Muscle of leg (tissue), 16 donors: ENCODE measurements at places on chromosomes 6 and 20. TPM values are rescaled to one million over a fixed set of nuclear protein-coding genes. Genes with fewer than 3 reads are reported as not detected.

Gene CST1
- total RNA-seq = not detected

Gene MDFI
- 77.4 TPM for total RNA-seq

Gene SCUBE3
- 0.40 TPM for total RNA-seq

Gene BMP6
- total RNA-seq = 1.3 TPM

Gene TMEM200A
- 9.2 TPM for total RNA-seq

Gene B4GALT5
- 18.4 TPM for total RNA-seq

Gene FAM162B
- total RNA-seq = 12.3 TPM

Gene ROS1
- 0.04 TPM for total RNA-seq

Gene C20orf202
- 0.35 TPM for total RNA-seq

Gene SLC52A3
- 0.22 TPM for total RNA-seq

Gene MMP24OS
- total RNA-seq = 8.8 TPM

Gene BNIP5
- total RNA-seq = 0.04 TPM

DNA sequence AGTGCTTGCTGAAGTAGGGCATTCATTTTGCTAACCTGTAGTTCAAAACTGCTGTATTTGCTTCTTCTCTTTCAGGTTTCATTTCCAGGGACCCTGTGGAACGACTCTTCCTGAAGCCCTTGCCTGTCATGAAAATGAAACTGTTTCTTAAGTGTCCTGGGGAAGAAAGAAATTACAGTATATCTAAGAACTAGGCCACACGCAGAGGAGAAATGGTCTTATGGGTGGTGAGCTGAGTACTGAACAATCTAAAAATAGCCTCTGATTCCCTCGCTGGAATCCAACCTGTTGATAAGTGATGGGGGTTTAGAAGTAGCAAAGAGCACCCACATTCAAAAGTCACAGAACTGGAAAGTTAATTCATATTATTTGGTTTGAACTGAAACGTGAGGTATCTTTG lies 3.4 kb upstream of the NOL7 start:
- no peak overlapping the region for H3K4me3 ChIP-seq
- H3K27me3 ChIP-seq = no peaks in the 10 kb centered on the region
- H3K4me1 ChIP-seq = peaks cover 7% of the 10 kb centered on the region
- DNase-seq = no peak
- peaks cover 5% of the 10 kb centered on the region for H3K36me3 ChIP-seq

DNA sequence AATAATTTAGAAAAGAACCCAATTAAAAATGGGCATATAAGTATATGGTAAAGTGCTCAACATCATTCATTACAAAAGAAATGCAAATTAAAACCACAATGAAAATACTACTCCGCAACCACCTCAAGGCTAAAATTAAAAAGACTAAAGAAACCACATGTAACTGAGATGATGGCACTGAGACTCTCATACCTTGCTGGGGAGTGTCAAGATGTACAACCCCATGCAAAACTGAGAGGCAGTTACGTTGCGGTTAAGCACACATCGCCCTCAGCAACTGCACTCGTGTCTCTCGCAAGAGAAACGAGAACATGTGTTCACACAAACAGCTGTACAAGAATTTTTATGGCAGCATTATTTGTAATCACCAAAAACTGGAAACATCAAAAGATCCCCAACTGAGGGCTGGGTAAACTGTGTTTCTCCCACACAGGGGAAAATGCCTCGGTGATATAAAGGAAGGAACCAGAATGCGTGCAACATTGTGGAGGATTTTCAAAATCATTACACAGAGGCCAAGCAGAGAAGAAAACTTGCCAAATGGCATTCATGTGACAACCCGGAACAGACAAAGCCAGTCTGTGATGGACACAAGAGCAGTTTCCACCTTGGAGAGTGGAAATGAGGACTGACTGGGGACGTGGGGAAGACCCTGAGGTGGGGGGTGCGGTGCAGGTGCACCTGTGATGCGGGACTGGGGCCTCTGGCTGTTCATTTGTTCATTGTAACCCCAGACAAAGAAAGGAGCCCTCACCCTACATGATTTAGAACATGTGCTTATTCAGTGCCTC lies 144.9 kb downstream of the WDR27 start:
- H3K27me3 ChIP-seq = no peaks in the 10 kb centered on the region
- no peak for DNase-seq
- H3K4me3 ChIP-seq = no peak overlapping the region
- peaks cover 11% of the 10 kb centered on the region for H3K36me3 ChIP-seq
- H3K4me1 ChIP-seq = peaks cover 8% of the 10 kb centered on the region

- H3K36me3 ChIP-seq = no peaks in the 10 kb centered on the region
- H3K4me1 ChIP-seq = peaks cover 18% of the 10 kb centered on the region
- H3K27me3 ChIP-seq = no peaks in the 10 kb centered on the region
- H3K27ac ChIP-seq = peak overlapping the region; percentile 36
- no peak for DNase-seq
These were observed 50.0 kb upstream of the CLDN20 start for GRCh38 chr6:155213611-155214372.

GRCh38 chr6:72944660-72945059 lies 280.6 kb downstream of the KHDC1L start:
- no peak overlapping the region for H3K27ac ChIP-seq
- DNase-seq = no peak
- H3K36me3 ChIP-seq = no peaks in the 10 kb centered on the region
- H3K4me3 ChIP-seq = no peak overlapping the region

GRCh38 chr6:137092018-137092417 lies 47.3 kb upstream of the IL20RA start:
- H3K36me3 ChIP-seq = no peaks in the 10 kb centered on the region
- no peaks in the 10 kb centered on the region for H3K4me1 ChIP-seq
- peaks cover 3% of the 10 kb centered on the region for H3K27me3 ChIP-seq
- H3K27ac ChIP-seq = no peak overlapping the region
- H3K4me3 ChIP-seq = no peak overlapping the region

DNA sequence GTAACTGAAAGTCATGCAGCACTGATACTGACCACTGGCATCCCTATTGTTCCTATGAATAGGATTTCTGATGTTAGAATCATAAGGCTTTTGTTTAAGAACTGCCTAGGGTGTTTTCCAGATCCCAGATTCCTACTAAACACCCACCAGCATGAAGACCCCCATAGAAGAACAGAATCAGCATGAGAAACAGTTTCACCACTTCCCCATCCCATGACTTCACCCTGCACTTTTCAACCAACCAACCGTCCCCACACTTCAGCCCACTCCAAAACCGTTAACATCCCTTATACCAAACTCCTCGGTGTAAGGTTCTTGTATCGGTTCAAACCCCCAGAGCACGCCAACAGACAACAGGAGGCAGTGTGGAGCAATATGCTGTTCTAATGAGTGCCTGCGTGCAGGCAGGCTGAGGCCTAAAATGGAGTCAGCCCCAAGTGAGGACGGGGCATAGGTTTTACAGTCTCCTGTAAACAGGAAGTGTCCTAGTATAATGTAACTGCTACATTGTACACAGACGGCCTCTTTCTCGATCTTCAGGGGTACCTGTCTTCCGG lies 11.4 kb upstream of the SSTR4 start:
- no peak for DNase-seq
- H3K36me3 ChIP-seq = no peaks in the 10 kb centered on the region
- no peak overlapping the region for H3K27ac ChIP-seq

GRCh38 chr20:15200147-15200565 lies 862.7 kb upstream of the FLRT3 start:
- no peaks in the 10 kb centered on the region for H3K36me3 ChIP-seq
- no peak overlapping the region for H3K27ac ChIP-seq
- H3K4me1 ChIP-seq = no peaks in the 10 kb centered on the region
- H3K27me3 ChIP-seq = no peaks in the 10 kb centered on the region

GRCh38 chr6:166515072-166515810 lies 71.2 kb downstream of the RAMACL start:
- no peak overlapping the region for H3K4me3 ChIP-seq
- H3K4me1 ChIP-seq = no peaks in the 10 kb centered on the region

DNA sequence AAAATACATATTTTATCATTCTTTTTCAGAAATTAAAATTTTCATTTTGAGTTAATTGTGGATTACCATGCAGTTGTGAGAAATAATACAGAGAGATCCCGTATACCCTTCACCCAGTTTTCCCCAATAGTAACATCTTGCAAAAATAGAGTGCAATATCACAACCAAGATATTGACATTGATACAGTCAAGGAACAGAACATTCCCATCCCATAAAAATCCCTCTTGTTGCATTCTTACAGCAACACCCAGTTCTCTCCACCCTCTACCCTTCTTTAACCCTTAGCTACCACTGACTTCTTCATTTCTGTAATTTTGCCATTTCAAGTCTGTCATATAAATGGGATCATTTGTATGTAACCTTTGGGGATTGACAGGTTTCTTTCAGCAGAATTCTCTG lies 6.9 kb upstream of the AKAP12 start:
- H3K27ac ChIP-seq = no peak overlapping the region
- H3K4me3 ChIP-seq = no peak overlapping the region
- H3K4me1 ChIP-seq = no peaks in the 10 kb centered on the region
- no peak for DNase-seq

DNA sequence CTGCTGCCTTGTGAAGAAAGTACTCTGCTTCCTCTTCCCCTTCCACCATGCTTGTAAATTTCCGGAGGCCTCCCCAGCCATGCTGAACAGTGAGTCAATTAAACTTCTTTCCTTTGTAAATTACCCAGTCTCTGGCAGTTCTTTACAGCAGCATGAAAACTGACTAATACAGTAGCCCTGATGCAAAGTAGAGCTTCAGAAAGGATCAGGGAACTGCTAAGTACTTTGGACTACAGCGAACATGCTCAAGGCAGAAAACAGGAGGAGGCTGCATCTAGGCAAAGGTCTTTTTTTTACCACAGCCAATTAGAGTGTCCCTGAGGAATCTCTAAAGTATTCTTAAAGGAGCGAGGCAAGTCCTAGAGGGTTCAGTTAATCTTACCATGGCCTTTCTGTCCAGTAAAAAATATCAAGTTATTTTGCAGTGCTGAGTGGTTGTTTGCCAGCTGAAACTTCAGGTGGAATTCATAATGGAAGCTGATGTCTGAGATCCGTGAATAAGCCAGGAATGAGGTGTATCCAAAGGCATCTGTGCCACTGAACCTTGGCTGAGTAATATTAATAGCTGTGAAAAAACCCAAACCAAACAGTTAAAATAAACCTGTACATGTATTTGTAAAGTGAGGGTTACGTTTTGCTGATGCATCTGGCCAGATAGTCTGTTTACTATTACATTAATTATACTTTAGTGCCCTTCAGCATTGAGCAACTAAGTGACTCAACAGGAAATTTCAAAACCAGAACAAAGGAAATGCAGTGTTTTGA lies 170.4 kb downstream of the PHF3 start:
- H3K4me1 ChIP-seq = no peaks in the 10 kb centered on the region
- peak; percentile 39 for DNase-seq
- H3K36me3 ChIP-seq = no peaks in the 10 kb centered on the region
- H3K27me3 ChIP-seq = no peaks in the 10 kb centered on the region

DNA sequence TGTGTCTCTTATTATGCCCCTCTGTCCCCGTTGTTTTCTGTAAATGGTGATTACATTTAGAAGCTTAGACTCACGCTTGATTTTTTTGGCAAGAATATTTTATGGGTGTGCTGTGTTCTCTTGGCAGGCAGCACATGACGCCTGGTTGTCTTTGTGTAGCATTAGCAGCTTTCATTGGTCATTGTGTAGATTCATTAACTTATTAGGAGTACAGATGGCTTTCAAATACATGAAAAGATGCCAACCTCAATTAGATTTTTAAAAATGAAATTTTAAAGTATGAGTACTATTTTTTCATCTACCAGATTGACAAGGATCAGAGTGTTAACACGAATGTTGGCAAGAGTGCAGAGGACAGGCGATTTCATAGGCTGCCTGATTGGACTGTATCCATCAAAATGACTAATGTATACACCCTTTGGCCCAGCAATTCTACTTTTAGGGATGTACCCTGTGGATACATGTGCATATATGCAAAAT lies 15.2 kb downstream of the COX4I2 start:
- H3K36me3 ChIP-seq = no peaks in the 10 kb centered on the region
- H3K27me3 ChIP-seq = no peaks in the 10 kb centered on the region
- no peak overlapping the region for H3K27ac ChIP-seq
- no peak overlapping the region for H3K4me3 ChIP-seq

- no peaks in the 10 kb centered on the region for H3K36me3 ChIP-seq
- H3K27me3 ChIP-seq = no peaks in the 10 kb centered on the region
- DNase-seq = no peak
- H3K4me1 ChIP-seq = no peaks in the 10 kb centered on the region
- H3K27ac ChIP-seq = no peak overlapping the region
- no peak overlapping the region for H3K4me3 ChIP-seq
These were observed 170.6 kb downstream of the TRMT11 start for GRCh38 chr6:126156973-126157372.

DNA sequence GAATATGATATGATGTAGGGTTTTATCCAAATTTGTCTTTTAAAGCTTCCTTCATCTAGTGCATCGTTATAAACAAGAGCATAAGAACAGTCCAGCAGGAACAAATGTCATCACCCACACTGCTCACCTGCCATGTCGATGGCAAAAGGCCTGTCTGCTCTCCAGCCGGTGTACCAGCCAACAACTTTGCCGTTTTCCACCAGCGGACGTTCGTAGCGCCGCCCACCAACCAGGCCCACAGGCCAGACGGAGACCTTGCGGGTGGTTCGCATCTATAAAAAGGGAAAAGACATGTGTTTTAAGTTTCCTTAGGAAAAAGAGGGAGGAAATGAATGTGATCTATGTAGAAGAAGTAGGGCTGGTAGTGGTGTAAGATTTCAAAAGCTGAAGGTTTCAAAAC lies 62.9 kb downstream of the B3GAT2 start:
- no peaks in the 10 kb centered on the region for H3K4me1 ChIP-seq
- no peak for DNase-seq
- no peak overlapping the region for H3K4me3 ChIP-seq
- H3K27ac ChIP-seq = no peak overlapping the region
- no peaks in the 10 kb centered on the region for H3K36me3 ChIP-seq
- no peaks in the 10 kb centered on the region for H3K27me3 ChIP-seq

DNA sequence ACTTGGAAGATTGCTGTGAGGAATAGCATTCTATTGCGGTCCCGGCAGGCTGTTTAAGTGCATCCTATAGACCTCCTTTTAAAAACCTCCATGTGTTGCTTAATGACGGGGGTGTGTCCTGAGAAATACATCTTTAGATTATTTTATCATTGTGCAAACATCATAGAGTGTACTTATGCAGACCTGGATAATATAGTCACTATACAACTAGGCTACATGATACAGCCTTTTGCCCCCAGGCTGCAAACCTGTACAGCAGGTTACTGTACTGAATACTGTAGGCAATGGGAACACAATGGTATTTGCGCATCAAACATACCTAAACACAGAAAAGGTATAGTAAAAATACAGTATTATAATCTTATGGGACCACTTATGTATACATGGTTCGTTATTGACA lies 175.6 kb downstream of the RNF144B start:
- no peak for DNase-seq
- H3K27ac ChIP-seq = no peak overlapping the region
- no peaks in the 10 kb centered on the region for H3K36me3 ChIP-seq
- H3K4me3 ChIP-seq = no peak overlapping the region

GRCh38 chr20:11204926-11205768 lies 531.3 kb upstream of the JAG1 start:
- H3K27me3 ChIP-seq = no peaks in the 10 kb centered on the region
- peak; percentile 68 for DNase-seq
- no peaks in the 10 kb centered on the region for H3K36me3 ChIP-seq
- peaks cover 2% of the 10 kb centered on the region for H3K4me1 ChIP-seq
